ENCODE measurements at places on chromosomes 16 and 17. TPM values are rescaled to one million over a fixed set of nuclear protein-coding genes. Genes with fewer than 3 reads are reported as not detected.
A peak's percentile ranks its signal among the peaks of the same experiment; 100 is the strongest.

Gene STAC2
- 0.47 TPM for total RNA-seq

- no peak for DNase-seq
Measured at GRCh38 chr16:14164916-14165662, 94.0 kb downstream of the MRTFB start.

Gene ARHGAP44
- 0.50 TPM for total RNA-seq

Gene ALDH3A1
- total RNA-seq, result 0.38 TPM

- DNase-seq, result no peak
Measured at GRCh38 chr17:79953335-79953734, 82.3 kb downstream of the TBC1D16 start.

Gene KLHL10
- not detected for total RNA-seq

GRCh38 chr16:3173892-3174617 lies 13.9 kb upstream of the OR1F1 start:
- peak; percentile 71 for DNase-seq

GRCh38 chr17:81859906-81860755 lies at the start of gene P4HB:
TSS of gene P4HB (minus strand) at chr17:81860535. CDS start at chr17:81860471, 64 bp downstream.
- DNase-seq, result peak; percentile 15

DNA sequence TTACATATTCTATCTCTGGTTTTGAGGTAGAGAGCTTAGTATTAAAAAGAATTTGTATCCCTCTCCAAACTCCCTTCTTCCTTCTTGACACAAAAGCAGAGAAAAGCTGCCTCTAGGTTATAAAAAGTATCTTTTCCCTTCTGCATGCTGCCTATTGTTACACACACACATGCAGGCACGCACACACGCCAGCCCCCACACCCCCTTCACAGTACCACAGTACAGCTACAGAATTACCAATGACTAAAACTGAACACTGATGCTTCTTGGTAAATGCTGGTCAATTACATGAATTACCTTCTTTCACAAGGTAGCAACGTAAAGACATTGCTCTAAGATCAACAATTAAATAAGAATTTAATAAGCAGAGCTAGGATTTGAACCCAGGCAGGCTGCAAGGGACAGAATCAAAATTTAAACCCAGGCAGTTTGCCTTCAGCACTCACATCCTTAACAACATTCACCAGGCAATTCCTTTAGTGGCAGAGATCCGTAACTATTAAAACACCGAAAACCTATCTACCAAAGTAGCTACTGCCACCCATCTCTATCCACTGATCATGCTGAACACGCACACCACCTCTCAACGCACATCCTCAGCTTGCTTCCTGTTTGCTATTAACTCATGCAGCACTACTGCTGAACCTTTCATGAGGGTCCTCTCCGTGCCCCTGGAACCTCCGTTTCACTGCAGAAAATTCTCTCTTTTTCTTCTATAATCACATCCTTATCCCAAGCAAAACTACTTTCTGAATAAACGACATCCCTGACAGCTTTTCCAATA lies 37.8 kb downstream of the YWHAE start:
- peak; percentile 79 for DNase-seq

Gene KCNH4
- 0.38 TPM for total RNA-seq

GRCh38 chr17:40338941-40339649 lies 25.4 kb downstream of the GJD3 start:
- no peak for DNase-seq

DNA sequence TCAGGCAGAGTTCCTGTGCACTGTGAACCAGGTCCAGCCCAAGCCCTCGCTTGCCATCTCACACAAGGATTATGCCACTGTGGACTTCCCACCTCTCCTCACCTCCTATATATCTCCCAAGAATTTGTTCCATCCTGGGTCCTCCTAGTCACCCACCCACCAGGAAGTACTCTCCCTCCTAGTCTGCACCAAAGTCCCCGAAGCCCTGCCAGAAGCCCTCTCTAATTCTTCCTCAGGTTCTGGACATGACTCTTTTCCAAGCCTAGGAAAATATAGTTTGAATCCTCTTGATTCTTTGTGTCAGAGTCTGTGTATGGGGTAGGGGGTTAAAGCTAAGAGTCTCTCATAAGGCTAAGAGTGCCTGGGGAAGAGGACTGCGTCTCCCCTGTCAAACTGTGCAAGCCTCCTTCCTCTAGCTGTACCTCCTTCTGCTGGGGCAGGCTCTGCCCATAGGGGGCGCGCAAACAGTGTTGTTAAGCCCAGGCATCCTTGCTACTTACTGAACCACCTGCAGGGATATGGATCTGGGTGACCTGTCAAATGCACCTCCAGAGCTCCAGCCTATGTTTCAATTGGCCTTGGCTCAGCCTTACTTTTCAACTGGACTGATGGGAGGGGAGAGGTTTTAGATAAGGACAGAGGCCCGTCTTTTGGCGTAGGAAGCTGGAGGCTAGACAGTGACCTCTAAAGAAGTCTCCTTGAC lies 16.6 kb upstream of the DLX4 start:
- DNase-seq, result peak; percentile 95

DNA sequence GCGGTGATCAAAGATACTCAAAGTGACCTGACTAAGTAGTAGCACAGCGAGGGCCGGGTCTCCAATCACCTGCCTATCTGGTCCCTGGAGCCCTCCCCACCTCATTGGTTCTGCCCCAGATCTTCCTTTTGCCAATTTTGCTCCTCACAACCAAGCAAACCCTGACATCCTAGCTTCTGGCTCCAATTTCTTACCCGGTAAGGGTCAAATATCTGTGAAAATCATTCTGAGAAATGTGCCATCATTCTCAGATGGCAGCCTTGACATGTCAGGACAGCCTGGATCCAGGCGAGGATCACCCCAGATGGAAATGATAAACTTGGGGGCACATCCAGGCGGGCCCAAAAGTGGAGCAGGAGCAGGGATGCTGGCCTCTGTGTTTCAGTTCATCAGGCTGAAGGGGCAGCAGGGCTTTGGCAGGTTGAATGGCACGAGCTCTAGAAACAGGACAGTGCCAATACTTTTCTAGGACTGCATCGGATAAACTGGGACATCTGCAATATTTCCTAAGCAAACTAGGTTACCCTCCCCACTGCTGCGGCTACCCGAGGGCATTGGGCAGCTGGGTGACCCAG lies 83.9 kb downstream of the SHISA6 start:
- DNase-seq, result no peak

- DNase-seq, result peak; percentile 72
Measured at GRCh38 chr16:88785106-88785924, at the start of gene PIEZO1. TSS of gene PIEZO1 (minus strand) at chr16:88785220. CDS start at chr16:88784964, 256 bp downstream.

Gene CLEC3A
- total RNA-seq, result not detected

DNA sequence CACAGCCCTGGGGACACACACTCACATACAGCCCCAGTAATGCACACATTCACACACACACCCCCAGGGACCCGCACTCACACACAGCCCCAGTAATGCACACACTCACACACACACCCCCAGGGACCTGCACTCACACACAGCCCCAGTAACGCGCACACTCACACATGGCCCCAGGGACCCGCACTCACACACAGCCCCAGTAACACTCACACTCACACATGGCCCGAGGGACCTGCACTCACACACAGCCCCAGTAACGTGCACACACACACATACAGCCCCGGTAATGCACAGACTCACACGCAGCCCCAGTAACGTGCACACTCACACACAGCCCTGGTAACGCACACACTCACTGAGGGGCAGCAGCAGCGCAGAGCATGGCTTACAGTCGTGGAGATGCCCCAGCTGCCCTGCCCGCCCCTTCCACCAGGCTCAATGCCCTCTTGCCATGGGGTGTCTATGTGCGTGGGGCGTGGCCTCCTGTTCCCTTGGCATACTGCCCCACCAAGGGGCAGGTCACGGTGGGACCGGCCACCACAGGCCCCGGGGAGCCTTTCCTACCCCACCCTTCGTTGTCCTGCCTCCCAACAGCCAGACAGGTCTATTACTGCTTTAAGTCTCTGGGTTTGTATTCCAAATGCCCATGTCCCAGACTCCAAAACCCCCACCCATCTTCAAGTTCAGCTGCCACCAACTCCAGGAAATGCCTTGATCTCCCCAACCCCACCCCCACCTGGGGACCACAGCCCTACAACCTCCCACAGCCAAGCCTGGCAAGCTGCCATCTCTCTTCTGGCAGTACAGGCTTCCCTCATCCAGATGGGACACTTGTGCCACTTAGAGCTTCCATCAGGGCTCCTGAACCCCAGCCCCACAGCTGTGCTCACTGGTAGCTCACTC lies 2.7 kb downstream of the CCDC102A start:
- peak; percentile 47 for DNase-seq

DNA sequence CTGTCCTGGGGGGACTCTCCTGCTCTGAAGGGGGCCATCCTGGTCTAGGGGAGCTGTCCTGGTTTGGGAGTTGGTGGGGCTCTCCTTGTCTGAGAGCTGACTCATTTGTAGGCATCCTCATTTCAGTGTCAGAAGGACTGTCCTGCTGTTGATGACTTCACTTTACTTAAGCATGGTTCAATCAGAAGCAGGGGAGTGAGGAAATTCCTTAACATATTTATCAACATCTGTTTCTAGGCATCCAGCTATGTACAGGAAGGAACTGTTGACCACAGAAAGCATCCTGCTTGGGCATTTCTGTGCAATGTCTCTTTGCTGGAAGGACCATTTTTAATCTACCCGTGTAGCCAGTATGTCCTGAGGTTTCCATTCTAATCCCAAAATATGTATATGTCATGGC lies 502.7 kb upstream of the HSBP1 start:
- DNase-seq, result no peak

Gene CLEC18A
- total RNA-seq, result 0.36 TPM

Gene TBC1D3
- total RNA-seq, result not detected

Gene KRT25
- not detected for total RNA-seq

DNA sequence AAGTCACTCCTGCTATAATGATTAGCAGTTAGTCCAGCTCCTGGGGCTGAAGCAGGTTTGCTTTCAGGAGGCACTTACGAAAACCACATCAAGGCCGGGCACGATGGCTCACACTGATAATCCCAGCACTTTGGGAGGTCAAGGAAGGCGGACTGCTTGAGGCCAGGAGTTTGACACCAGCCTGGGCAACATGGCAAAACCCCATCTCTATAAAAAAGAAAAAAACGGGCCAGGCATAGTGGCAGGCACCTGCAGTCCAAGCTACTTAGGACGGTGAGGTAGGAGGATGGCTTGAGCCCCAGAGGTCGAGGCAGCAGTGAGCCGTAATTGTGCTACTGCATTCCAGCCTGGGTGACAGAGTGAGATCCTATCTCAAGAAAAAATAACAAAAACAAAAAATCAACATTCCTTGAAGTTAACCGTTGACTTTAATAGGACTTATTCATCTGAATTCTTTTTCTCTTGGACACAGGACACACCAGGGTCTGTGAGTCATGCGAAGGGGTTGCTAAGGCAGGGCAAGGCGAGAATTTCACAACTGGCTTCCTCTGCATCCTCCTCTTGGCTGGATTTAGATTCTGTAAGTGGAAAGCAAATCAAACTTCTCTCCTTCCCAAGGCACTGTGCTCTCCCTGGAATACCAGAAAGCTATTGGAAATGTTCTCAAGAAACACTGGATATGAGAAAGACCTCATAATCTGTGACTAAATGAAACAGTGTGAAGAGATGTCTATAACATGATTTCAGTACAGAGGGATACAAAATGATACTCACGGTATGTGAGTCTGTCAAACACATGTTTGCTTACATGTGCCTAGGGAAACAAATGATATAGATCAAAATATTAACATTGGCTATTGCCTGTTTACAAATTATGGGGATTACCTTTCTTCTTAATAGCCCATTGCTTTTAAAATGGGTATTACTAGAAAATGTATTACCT lies 99.5 kb downstream of the SYCE1L start:
- DNase-seq, result no peak

- peak; percentile 76 for DNase-seq
Measured at GRCh38 chr17:80938556-80938955, 53.1 kb upstream of the CHMP6 start.

DNA sequence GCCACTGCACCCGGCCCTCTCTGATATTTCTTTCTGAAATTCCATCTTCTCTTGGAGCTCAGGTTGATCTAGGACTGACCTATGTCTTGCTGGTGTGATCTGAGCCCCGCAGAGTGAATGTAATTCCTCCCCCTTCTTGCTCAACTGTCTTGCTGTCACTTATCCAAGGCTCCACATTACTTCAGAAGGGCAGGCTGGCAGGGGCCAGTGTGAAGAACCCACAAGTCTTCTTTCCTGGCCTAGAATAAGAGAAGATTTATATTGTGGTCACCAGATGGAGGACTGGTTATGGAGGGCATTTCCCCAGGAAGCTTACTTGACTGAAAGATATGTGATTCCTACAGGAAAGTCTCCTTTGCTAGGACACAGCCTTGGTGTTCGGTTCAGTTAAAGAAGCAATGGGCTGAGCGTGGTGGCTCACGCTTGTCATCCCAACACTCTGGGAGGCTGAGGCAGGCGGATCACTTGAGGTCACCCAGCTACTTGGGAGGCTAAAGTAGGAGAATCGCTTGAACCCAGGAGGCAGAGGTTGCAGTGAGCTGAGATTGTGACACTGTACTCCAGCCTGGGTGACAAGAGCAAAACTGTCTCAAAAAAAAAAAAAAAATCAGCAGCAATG lies 13.4 kb downstream of the ITGAL start:
- no peak for DNase-seq

DNA sequence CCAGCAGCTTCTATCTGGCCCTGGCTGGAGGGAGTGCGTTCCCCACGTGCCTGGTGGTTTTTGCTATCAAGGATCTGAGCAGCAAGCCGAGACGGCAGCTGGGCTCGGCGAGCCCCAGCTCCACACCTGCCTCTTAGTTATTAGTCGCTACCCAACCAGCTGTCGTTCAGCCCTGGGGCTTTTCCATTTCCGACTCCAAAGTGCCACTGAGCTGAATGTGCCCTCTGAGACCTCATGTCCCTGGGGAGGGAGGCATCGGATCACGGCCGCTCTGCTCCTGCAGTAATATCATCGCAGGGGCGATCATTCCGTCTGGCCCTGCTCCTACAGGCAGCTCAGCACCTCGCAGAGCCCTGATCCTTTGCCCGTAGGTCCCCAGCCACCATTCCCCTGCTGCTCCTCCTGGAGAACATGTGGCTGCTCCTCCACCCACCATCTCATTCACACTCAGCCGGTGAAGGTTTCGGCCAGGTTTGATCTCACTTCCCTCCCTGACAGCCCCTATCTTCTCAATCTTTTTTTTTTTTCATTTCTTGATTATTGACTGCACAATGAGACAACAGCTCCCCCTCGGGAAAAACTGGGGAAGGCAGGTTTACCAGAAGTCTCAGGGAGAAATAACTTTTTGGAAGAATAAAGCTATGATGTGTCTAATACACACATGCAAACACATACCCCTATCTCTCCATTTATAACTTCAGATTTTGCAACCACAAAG lies 86.7 kb downstream of the ZFHX3 start:
- peak; percentile 3 for DNase-seq

DNA sequence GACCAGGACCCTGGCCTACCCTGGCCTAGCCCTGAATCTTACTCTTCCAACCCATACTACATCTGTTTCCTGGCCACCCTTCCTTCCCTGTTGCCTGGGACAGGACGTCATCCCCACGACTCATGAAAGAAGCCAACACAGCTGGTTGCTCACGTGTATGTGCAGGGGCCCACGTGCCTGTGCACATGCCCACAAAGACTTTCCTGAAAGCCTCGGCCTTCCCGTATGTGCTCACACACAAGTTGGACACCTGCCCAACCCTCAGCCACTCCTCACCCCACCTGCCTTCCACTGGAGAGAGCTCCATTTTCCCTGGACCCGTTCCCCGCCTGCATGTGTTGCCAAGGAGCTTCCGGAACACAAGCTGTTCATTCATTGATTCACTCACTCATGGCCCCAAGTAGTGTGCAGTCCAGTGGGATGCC lies 7.0 kb downstream of the PLXDC1 start:
- DNase-seq, result no peak

Data from activated CD8-positive, alpha-beta T cell treated with anti-CD3 and anti-CD28 coated beads for 36 hours (primary cell).